AG09319 (cell line): ENCODE measurements at places on chromosomes 4 and X.

GRCh38 chr4:47238667-47239066 lies 207.3 kb downstream of the GABRB1 start:
- DNase-seq, result no peak

- DNase-seq, result no peak
Observed at GRCh38 chr4:147984065-147984777, 252.3 kb downstream of the ARHGAP10 start.

DNA sequence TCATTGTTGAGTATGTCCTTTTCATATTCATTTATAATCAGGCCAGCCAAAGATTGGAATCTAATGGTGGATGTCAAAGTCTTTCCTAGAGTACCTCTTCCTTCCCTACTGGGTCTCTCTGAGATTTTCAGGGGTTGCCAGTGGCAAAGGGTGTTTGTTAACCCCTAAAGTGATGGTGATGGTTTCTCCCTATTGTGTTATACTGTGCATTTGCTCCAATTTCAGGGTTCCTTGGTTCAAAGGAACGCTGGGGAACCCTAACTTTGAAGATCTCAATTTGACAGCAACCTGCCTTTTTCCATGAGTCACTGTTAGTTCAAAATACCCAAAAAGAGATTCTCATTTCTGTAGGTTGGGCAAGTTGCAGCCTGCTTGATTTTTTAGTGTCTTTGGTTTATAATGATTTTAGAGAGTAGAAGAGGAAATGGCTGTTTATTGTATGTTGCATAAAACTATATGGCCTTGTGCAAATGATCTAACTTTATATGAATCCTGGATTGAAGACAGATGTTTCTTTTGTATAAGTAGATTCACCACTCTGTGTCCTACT lies 23.0 kb downstream of the GAB1 start:
- no peak for DNase-seq

- DNase-seq, result peak; percentile 92
Observed at GRCh38 chr4:150385606-150386005, 196.3 kb upstream of the MAB21L2 start.

- DNase-seq, result no peak
Observed at GRCh38 chr4:141464366-141464765, 172.0 kb upstream of the IL15 start.

DNA sequence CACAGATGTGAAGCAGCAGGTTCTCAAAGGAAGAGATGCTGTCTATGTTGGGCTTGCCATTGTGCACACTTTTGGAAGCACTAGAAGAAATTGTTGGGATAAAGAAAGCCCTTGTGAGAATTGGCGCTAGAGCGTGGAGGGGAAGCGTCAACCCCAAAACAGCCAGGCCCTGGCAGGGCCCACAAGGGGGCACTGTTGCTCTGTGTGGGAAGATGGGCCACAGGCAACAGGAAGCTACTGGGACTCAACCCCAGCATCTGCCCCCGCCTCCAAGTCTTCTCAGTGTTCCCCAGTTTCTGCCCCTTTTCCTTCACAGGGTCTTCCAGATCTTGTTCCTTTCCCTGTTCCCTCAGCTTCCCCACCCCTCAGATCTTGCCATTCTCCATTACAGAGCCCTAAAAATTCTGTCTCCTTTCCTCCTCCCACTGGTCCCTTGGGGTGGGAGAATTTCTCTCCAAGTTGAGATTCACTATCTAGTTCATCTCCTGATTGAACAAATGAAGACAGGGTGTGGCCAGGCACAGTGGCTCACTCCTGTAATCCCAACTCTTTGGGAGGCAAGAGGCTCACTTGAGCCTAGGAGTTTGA lies 85.5 kb downstream of the STARD8 start:
- peak; percentile 1 for DNase-seq

DNA sequence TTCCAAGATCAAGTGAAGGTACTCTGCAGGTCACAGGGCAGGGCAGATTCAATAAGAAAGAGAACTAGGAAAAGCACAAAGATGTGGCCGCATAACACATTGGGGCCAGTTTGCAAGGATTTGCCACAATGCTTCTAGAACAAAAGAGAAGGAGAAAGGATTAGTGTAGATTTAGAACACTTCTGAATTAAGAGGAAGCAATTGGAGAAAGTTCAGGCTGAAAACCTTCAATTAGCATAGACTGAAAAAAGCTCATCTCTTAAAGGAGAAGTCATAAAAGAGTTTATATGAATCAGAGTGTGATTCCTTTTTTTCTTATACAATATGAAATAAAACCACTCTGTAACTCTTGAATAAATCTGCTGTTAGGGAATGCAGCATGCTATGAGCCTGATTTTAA lies 215.6 kb upstream of the FAT1 start:
- DNase-seq, result no peak

GRCh38 chr4:81631958-81632441 lies 160.3 kb upstream of the RASGEF1B start:
- peak; percentile 73 for DNase-seq

GRCh38 chr4:95445251-95445650 lies 103.5 kb downstream of the UNC5C start:
- DNase-seq, result no peak
